ENCODE measurements at places on chromosomes 12 and 14. TPM values are rescaled to one million over a fixed set of nuclear protein-coding genes. Genes with fewer than 3 reads are reported as not detected.

GRCh38 chr12:55850401-55850800 is 7.7 kb upstream of the MMP19 start:
- peak; percentile 35 for DNase-seq

GRCh38 chr14:56703947-56704346 is 106.3 kb downstream of the OTX2 start:
- no peak for DNase-seq

DNA sequence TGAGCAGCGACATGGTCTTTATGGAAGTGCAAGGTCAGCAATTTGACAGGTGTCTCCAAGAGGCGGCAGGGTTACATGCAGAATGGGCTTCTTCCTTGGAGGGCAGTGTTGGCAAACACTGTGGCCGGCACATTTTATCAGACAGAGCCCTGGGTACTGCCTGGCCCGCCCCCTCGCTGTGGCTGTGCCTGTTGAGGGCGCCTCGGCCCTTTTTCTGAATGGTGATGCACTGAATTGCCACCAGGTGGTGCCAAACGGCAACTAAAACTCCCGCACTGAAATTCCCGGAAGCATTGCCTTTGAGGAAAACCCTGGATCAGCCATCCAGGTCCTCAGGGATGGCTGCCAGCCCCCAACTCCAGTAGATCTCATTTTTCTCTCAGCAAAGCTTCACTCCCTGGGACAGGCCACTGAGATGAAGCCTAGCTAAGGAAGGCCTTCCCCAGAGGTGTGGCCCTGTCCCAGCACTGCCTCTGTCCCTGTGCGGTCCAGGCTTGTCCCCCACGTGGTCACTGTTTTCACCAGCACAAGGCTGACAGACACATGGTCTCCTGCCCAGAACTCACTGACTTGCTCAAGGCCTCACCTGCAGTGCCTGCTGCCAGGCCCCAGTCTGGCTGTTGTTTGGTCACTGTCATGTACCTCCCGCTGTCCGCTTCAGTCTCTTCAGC is 73.6 kb downstream of the TESC start:
- DNase-seq = peak; percentile 83

GRCh38 chr12:74899031-74899829 is 310.4 kb downstream of the KCNC2 start:
- DNase-seq = no peak

DNA sequence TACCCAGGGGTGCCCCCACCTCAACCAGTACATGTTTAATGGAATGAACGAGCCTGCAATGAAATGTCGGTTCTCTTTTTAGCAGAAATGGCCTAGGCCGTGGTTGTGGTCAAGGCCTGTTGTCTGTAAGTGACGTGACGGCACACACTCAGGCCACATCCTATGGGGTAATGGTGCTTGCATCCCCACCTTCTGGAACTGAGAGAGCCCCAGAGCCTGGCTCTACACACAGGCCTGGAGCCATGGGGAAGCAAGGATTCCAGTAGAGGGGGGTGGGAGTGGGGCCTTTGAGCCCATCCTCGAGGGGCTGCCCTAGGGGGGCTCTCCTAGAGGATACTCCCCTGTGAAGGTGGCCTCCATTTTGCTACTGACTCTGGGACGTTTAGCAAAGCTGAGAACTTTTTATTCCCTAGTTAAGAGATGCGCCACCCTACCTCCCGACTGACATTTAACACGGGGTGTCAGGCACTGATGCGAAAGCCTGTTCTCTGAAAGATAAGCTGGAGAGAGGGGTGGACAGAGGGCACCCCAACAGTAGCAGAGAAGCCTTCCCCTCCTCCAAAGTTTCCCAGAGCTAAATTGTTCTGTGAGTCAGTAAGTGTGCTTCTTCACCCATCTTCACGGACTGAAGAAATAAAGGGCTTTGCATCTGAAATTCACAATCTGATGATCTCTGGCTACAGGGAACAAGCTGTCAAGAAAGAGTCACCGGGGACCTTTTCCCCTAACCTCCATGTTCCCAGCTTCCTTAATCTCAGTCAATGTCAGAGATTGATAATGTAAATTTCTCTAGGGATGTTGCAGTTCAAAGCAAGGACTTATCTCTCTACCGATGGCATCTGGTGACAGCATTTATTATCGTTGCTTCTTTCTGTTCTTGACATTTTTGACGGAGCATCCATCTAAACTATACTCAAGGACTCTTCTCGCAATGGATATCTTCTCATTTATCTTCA is 6.8 kb downstream of the RIN3 start:
- DNase-seq = no peak

GRCh38 chr14:84253326-84253725 is 1276.6 kb upstream of the FLRT2 start:
- no peak for DNase-seq

DNA sequence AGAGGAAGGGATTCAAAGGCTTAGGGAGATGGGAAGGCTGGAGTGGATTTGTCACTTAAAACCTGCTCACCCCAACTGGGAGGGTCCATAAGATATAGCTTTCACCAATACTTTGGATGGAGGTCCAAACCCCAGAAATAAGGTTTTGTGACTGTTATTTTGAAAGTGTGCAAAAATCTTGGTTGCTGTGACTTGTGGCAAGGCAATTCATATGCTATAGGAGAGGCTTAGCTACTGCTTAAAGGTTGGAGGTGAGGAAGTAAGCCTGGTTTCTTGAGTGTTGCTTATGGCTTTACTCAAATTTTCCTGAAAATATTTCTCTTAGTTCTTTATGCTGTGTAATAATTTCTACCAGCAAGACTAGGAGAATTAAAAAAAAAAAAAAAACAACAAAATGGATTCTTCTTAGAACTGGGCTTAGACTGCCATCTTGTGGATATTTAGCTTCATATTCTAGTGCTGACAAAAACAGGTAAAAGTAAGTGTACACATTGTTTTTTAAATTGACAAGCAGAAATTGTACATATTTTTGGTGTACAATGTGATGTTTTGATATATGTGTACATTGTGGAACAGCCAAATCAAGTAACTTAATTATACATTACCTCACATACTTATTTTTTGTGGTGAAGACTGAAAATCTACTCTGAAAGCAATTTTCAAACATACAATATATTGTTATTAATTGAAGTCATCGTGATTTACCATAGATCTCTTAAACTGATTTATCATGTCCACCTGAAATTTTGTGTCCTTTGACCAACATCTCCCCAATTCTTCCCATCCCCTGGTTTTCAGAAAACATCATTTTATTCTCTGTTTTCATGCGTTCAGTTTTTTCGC is 23.0 kb downstream of the PDE6H start:
- DNase-seq = peak; percentile 67

DNA sequence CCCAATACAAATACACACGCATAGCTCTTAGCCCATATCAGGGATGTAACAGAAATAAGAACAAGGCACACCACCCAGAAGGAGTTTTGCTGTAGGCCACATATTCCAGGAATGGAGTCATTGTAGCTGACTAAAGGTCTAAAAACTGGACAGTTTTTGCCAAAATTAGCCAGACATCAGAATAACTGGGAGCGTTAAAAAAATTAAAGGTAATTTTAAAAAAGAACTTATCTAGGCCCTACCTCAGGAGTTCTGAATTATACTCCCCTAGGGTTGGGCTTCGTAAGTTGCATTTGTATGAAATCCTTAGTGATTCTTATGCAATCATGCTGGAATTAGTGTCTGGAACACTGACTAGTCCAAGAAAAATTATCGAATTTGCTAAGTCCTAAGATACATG is 987.7 kb downstream of the GALC start:
- DNase-seq = no peak

GRCh38 chr12:70121562-70121961 is 121.7 kb upstream of the CNOT2 start:
- DNase-seq = no peak

Gene PRKAG1
- polyA plus RNA-seq = 54.2 TPM

Gene PTPN21
- polyA plus RNA-seq = 70.6 TPM

Data from muscle of back (tissue), 13 donors.